Amniotic epithelial cell (primary cell): ENCODE measurements at places on chromosomes 7 and 10.

DNA sequence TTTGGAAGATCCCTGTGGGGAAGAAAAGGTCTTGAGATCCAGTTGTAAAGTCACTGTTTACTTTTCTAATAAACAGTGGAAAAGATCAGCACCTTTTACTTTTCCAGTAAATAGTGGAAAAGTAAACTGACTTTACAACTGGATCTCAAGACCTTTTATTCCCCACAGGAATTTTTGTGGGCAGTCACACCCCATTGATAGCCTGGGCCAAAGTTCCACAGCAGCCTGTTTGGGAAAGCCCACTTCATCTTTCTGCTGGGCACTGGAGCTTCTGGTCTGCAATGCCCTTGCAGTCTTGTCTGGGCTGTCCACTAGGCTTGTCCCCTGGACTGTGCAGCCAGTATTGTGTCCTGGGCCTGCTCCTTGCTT, 50.2 kb downstream of the ADCY1 start:
- DNase-seq: no peak

DNA sequence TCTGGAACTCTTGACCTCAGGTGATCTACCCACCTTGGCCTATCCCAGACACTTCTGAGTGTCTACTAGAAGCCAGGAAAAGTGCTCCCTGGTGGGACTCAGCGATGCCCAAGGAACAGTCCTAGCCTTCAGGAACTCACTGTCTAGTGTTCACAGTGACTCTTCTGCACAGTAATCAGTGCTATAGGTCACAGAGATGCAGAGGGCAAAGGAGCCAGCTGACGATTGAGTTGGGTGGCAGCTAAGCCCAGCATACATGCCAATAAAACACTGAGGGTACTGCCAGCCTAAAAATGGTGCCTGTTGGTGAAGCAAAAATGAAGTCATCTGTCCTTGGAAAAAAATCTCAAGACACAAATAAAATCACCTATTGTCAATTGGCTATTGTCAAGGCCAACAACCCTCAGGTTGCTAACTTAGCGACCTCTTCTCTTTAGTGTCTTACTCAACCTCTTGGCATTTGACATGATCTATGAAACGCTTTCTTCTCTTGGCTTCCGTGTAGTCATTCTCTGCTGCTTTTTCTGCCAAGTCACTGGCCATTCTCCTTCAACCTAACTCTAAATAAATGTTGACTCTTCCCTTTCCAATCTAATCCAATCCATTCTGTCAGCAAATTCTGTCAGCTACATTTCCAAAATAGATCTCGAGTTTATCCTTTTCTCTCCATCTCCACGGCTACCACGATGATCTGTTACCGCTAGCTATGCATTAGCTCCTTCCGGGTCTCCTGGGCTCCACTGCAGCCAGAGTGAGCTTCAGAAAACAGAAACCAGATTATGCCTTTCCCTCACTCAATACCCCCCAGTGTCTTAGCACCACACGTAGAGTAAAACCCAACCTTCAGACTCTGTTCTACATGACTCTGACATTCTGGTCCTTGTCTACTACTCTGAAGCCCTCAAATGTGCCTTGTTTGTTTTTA, 99.2 kb downstream of the ATXN7L1 start:
- peak; percentile 72 for DNase-seq

DNA sequence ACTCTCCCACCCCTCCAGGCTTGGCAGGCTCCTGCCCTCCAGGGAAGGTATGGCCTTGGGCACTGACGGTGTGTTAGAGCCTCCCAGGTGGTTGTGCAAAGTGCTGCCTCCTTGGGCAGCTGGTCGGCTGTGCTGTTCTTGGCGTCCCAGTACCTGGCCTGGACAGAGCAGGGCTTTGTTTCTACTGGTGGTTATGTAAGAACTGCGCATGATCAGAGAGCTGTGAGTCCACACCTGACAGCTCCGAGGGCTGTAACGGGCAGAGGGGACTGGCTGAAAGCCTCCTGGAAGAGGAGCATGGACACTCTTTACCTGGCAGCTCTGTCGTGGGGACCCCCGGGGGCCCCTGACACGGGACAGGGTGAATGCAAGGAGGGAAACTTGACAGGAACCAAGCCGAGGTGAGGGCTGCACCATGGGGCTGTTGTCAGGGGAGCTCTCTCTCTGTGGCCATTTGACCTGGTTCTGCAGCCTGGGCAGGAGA, 3.1 kb upstream of the SFRP5 start:
- DNase-seq: no peak

- no peak for DNase-seq
Measured at GRCh38 chr7:42107484-42108240, 129.3 kb downstream of the GLI3 start.

DNA sequence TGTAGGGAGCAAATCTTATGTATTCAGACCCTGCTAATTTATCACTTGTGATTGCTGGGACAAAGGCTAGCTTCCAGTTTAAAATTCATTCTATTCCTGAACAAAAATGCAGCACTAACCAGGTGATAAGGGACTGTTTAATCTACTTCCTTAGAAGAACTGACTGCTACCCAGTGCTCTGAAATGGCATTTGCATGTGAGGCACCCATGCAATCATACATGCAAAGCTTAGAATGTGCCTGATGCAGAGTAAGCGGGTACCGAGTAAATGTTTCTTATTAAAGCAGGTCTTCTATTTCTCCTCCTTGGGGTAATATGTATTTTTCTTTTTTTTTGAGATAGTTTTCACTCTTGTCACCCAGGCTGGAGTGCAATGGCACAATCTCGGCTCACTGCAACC, 54.5 kb downstream of the NEURL1 start:
- no peak for DNase-seq

DNA sequence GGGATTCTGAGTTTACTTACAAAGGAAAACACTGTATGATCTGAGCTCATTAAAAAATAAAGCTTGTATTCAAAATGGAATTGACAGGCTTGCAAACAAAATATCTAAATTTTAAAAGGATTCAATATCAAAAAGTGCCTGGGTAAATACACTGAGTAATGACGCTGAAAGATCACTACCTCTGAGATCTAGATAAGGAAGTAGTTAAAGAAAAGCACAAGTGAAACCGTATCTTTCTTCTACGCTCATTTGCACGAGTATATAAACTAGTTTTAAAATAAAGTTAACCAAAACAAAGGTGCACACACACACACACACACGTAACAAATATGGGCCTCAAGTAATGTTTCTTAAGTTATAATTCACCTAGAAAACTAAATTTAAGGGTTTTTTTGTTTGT, 93.4 kb downstream of the SNX13 start:
- no peak for DNase-seq

- DNase-seq: no peak
Measured at GRCh38 chr7:41305001-41305400, 397.9 kb downstream of the INHBA start.

DNA sequence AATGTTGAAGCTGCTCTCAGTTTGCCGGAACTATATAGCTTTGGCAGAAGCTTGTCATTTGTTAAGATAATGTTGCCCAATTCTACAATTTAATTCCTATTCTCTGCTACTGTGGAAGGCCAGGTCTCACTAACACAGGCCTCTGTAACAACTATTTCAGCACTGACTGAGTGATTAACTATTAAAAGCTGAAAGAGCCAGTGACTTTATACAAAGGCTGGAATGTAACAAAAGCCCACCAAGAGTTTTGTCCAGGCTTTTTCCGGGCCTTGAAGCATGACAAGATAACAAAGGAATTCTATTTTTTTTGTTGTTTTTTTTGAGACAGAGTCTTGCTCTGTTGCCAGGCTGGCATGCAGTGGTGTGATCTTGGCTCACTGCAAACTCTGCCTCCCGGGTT, 795.6 kb downstream of the PHTF2 start:
- DNase-seq: no peak

- no peak for DNase-seq
Measured at GRCh38 chr10:96225119-96225518, 46.2 kb downstream of the BLNK start.

DNA sequence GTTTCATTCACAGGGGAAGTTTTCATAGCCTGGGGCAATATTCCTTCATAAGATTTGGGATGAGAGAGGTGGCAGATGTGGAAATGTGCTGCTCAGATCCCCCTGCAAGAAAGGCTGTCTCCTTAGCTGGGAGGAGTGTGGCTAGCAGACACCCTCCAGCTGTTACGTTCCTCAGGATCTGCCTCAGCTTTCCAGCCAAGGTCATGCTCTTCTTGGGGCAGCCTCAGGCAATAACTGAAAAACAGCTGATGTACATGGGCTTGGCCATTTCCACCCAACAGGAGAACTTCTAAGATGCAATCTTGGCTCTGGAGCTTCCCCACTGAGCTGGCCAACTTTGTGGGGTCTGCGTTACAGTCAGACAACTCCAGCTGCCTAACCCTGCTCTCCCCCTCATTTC, 51.3 kb upstream of the SEPTIN7 start:
- peak; percentile 69 for DNase-seq

DNA sequence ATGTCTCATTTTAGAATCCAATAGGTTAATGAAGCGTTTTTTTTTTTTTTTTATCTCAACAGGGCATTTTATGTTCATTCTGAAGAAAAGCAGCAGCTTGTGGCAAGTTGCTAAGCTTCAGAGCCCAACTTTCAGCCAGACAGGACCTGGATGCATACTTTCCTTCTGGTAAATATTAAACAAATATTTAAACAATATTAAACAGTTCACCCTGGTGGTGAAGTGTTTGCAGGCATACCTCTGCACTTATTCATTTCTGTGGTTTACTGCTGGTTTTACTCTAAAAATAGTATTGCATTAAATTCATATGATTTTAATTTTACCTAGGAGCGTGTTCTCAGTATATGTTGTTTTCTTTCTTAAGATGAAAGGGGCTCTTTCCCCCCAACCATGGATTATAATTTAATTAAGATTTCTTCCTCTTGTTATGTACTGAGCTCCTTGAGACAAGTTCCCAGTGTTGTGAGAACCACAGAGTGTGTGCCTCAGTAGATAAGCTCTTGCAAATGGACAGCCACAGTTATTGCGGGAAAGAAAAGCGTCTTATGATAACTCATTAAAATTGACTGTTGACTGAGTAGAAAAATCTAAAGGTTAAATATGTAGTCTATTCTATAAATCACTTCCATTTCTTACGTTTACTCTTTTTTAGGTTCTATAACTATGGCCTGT, 155.8 kb downstream of the MALRD1 start:
- DNase-seq: no peak

DNA sequence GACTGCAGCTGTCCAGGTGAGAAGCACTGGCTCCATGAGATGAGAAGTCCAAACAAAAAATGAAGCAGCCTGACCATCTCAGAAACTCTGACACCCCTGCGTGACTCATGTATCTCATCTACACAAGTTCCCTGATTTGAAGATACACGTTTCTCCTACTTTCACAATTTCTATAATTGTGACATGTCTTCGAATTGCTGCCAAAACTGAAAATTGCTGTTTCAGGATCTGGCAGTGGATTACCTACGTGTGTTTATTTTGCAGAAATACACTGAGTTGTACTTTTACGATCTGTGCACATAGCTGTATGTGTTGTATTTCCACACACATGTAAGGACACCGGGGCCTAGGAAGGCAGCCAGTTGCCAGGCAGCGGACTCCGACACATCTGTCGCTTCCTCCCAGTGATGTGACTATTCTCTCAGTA, 53.2 kb downstream of the LARP4B start:
- peak; percentile 27 for DNase-seq

DNA sequence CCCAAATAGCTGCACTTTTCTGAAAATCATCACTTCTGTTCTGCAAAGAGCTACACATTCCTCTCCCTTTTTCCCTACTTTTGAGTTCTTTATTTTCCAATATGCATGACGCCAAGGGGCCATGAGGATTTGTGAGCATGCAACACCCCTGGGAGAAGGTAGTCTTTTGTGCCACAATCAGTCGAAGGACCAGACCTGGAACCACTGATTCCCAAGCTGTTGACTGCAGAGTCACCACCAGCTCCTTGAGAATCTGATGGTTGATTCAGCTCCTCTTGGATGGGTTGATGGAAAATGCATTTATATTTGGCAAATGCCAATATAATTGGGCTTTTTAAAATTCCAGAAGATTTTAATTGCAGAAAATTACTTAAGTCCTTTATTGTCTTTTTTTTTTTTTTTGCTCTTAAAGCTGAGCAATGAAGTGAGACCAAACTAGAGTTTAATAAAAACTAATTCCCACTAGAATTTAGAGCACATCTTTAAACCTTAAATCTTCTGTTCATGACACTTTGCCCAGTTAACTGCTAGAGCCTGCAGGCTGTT, 554.1 kb downstream of the TNS3 start:
- DNase-seq: no peak

DNA sequence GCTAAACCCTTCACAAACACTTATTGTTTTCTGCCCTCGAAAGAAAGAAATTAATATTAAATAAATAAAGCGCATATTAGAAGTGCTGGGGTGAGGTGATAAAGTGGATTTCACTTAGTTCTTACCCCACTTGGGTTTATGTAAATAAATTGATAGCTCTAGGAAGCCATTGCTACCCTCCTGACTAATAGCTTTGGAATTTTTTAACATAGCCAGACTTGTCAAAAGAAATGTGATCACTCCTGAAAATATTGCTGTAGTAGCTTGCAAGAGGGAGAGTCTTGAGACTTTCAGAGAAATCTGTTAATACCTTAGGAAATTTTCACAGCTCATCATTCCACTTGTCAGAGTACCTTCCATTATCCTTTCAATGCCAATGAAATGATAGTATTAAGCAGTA, 7.6 kb downstream of the ARL5B start:
- DNase-seq: peak; percentile 71

GRCh38 chr10:92763634-92764155, 73.9 kb downstream of the HHEX start:
- no peak for DNase-seq

GRCh38 chr10:49620286-49620810, 6.5 kb downstream of the CHAT start:
- DNase-seq: no peak

DNA sequence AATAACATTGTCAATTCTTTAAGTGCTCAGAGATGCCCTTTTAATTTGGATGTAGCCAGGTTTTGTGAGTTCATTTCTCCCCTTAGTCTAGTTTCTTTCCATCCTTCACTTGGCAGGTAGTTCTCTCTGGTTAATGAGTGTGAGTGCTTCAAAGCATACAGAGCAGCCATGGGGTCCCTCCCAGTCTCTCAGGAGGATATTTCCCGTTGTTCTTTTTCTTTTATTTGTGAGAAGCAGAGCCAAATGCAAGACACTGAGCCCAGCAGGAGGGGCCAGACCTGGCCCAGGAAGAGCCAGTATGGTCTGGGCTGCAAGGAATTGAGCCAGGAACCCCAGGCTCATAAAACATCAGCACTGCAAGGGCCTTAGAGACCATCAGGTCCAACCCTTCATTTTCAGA, 52.4 kb downstream of the PLCE1 start:
- no peak for DNase-seq

GRCh38 chr7:50069613-50070012, 23.4 kb downstream of the ZPBP start:
- no peak for DNase-seq
